ENCODE measurements at places on chromosomes 3 and 15.

DNA sequence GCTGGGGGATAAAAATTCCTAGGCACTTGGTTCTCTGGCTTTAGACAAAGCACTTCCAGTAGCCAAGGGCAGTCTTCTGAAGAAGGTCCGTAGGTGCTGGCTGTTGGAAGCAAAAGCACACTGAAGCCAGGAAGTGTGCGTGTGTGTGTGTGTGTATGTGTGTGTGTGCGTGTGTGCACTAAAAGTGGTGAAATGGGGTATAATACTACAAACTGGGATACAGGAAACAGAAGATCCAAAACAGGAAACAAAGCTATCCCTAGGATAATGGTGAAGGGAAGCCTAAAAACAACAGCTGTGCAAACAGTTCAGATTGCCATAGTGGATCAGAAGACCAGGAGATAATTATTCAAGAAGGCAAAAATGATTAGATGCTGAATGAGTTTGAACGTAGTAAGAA, 103.4 kb downstream of the IL20RB start:
- no peak for DNase-seq

- DNase-seq: no peak
Observed at GRCh38 chr3:43015991-43016865, 37.1 kb downstream of the GASK1A start.

DNA sequence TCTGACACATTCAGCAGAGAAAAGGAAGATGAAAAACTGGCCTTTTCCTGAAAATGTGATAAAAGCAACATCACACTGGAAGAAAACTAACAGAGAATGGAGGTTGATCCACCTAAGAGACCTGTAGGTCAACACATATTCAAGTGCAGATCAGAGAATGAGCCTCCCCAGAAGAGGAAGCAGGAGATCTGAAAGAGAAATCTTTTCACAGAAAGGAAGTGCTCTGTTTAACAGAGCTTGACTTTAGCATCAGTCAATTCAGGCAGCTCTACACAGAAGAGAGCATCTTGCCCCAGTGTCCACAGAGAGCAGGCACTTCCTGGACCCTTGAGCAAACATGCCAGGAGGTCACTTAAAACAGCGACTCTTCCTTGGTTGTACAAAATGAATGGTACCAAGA, 655.4 kb upstream of the GBE1 start:
- no peak for DNase-seq

DNA sequence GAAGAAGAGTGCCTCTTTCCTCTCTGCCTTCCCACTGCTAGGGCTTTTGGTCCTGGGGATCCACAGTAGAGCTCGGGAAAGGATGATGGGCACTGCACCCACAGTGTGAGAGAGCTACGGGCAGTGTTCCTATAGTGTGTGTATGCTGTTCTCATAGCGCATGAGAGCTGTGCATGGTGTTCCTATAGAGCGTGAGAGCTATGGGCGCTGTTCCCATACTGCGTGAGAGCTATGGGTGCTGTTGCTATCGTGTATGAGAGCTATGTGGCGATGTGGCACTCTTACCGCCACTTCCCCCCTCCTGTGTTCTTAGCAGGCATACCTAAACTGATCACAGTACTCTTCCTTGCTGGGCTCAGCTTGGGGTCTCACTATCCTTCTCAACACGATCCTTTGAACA, 213.5 kb downstream of the EDEM1 start:
- DNase-seq: no peak

DNA sequence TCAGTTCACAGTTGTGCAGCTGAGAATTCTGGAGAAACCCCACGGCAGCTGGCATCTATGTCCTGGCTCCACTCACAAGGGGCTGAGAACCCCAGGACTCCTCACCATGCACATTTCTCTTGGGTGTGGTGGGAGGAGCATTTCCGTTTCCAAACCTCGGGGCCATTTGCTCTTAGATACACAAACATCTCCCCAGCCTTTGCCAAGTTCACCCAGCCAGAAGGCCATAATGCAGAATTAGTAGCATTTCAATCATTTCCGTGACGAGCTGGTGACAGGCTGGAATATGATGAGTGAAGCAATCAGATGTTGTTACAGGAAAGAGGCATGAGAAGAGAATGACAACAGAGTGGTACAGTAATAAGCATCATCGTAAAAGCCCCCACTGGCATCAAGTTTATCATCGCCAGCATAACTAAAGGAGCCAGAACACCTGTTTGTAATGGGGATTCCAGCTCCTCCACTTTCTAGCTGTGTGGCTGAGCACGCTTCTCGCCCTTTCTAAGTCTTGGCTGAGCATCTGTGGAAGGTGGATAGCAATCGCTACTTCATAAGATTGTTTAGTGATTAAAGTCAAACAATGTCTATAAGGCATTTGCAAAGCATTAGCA, 82.0 kb downstream of the LIPC start:
- DNase-seq: peak; percentile 22

- DNase-seq: no peak
Observed at GRCh38 chr15:66855041-66855440, 153.0 kb downstream of the SMAD6 start.

GRCh38 chr3:115146418-115147328, at the start of gene ZBTB20:
TSS of gene ZBTB20 (minus strand) at chr3:115147288.
- peak; percentile 64 for DNase-seq

DNA sequence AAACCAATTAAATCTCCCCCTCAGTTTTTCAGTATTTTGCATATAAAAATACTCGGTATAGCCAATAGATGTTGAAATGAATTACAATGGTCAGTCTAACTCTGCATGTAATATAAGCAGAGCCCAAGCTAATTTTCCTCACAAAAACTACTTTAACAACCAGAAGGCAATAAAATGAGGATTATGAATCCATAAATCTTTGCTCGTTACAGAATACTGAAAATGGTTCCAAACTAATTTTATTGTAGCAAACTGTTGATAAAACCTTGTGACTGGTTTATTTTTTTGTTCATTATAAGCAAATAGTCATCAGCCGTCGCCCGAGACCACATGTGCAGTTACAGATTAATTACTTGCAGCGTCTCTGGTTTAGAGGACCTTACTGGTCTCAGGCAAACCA, 183.2 kb downstream of the SSR3 start:
- DNase-seq: no peak

DNA sequence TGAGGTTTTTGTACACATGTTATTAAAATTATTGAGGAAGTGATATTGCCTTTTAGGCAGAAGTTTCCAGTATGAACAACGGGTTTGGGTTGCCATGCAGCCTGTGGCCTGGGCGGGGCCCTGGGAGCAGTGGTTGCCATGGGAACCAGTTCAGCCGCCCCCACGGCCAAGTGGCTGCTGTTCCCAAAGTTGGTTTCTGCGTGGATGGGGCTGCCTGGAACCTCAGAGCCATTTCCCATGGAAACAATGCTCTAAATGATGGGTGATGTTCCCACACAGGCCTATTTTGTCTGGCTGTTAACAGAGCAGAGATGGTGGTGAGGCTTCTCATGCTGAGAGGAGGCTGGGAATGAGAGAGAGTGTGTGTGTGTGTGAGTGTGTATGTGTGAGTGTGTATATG, 19.5 kb downstream of the MRAS start:
- DNase-seq: peak; percentile 11

DNA sequence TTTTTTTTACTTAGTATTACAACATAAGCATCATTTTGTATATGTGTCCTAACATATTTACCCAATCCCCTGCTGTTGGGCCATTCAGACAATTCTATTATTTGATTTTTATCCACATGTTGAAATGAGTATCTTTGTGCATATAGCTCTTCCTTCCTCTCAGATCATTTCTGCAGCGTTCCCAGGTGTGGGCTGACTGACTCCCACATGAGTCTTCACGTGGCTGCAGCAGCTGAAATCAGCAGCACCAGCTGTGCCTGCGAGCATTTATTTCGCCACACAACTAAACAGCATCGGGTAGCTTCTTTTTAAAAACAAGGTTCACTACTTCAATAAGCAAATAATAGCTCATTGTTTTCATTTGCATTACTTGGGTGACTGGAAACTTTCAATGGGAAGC, 44.5 kb upstream of the PDE8A start:
- DNase-seq: peak; percentile 72

- DNase-seq: no peak
Observed at GRCh38 chr3:23713641-23714040, 92.1 kb upstream of the UBE2E1 start.

DNA sequence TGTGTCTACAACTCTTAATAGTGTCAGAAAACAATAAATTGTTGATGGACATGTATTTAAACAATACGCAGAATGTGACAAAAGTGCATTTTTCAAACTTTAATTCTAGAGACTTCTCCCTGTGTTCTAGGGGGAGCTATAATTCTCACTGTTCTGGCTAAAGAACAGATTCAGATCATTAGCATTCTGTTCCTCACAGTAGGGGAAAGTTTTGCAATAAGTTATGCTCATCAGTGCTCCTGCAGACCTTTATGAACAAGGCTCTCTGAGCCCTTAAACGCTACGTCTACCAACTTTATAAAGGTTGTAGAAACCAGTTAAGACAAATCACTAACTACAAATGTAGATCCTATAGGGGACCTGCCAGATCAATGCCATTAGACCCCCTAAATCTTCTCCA, 444.2 kb downstream of the SQOR start:
- DNase-seq: no peak

- no peak for DNase-seq
Observed at GRCh38 chr3:108380128-108380795, 83.9 kb downstream of the HHLA2 start.

DNA sequence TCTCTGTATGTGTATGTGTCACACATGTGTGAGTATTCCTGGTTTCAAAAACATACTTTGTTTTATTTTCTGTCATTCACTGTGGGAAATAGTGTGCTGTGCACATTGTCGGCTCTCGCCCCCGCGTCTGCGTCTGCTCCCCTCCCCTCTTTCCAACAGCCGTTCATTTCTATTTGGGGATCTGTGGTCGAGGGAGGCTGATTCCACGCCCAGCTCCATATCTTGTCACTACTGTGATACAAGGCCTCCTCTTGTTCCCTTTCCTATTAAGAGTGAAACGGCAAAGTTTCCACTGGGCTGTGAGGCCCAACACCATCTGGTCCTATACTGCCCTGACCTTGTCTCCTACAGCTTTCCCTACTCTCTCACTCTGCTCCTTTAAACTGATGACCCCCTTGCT, 172.5 kb upstream of the LRIG1 start:
- no peak for DNase-seq

GRCh38 chr3:195227871-195228270, 43.1 kb downstream of the XXYLT1 start:
- DNase-seq: no peak

DNA sequence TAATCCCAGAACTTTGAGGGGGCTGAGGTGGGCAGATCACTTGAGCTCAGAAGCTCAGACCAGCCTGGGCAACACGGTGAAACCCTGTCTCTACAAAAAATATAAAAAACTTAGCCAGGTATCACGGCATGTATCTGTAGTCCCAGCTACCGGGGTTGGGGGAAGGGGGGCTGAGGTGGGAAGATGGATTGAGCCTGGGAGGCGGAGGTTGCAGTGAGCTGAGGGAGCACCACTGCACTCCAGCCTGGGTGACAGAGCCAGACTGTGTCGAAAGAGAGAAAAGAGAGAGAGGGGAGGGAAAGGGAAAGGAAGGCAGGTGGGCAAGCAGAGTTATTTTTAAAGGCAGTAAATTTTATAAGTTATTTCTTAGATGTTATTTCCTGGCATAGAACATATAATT, 368.1 kb downstream of the ULK4 start:
- no peak for DNase-seq

DNA sequence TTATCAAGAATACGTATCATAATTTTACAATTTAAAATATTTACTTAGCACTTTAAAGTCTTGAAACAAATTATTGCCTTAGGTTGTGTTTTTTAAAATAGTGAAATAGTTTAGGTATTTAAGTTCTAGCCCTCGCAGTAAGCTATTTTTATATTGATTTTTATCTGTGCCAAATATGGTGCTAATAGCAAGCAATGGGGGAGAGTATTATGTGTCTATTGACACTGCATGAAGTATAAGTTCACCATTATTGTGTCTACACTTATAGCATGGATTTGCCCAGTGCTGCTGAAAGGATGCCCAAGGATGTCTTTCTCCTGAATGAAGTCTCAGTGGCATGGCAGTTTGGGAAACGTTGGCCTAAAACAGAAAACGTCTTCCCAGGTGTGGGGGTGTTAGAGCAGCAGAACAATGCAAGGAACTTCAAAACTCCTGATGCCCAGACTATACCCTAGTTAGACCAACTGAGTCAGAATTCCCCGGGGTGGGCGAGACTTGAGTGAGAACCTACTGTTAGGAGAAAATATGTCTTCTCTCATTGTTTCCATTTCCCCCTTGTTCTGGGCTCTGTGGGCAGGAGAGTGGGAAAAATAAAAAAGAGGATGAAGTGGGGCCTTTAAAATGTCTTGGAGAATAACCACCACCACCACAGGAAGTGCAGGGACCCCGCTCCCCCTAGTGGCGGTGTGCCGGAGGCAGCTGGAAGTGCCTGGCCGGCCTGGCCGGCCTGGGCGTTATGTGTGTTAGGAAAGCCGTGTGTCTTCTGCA, 104.2 kb upstream of the SLC7A14 start:
- peak; percentile 75 for DNase-seq

DNA sequence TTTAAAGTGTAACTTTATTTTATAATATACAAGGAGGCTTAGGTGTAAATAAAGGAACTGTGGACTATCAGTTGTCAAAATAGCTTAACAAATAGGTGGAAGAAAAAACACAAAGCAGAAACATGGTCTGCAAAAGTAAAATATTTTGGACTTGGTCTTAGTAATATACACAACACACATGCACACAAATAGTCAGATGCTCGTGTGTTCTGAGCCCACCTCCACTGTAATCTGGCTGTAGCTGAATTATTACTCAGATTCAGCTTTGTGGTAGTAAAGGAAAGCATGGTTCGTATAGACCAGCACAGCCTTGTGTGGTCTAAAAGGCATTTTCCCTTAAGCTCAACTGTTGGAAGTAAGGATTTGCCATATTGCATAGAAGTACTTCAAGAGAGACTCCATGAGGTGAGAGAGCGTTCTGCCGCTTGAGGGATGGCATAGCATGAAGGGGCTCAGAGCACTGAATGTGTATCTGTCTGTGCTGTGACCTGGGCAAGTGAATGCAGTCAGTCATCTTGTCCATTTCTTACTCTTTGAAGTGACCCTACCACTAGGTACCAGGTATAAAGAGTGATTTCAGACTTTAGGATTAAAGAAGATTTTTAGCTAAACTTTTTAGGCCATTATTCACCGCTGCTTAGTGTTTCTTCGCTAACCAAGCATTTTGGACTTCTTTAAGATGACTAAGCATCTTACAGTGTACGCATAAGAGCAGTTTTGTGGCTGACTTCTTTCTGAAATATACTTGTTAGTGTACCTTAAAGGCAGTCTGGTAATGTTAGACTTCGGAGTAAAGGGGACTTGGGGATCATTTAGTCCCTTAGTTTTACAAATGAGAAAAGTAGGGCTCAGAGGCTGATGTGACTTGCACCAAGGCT, 15.2 kb downstream of the TPM1 start:
- no peak for DNase-seq

DNA sequence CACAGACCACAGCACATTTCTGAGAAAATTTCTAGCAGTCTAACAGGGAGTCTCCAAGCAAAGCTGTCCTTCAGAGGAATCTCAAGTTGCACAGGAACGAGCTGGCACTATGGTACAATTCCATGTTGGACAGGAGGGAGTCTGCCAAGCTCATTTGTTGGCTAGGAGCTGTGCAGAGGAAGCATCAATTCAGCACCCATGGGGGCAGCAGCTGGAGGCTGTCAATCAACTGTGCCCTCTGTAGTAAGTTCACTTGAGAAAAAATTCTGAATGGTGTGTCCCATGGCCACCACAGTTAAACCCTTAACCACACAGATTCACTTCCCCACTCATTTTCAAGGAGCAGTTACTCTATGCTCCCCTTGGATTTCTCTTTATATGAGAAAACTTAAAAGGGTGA, 298.5 kb upstream of the PPP2R3A start:
- no peak for DNase-seq

- peak; percentile 45 for DNase-seq
Observed at GRCh38 chr15:90037961-90038631, 37.0 kb downstream of the ZNF710 start.
